ENCODE measurements at places on chromosomes 1 and 21.

- peak; percentile 67 for DNase-seq
These were observed 20.7 kb upstream of the POFUT2 start for GRCh38 chr21:45308194-45309068.

DNA sequence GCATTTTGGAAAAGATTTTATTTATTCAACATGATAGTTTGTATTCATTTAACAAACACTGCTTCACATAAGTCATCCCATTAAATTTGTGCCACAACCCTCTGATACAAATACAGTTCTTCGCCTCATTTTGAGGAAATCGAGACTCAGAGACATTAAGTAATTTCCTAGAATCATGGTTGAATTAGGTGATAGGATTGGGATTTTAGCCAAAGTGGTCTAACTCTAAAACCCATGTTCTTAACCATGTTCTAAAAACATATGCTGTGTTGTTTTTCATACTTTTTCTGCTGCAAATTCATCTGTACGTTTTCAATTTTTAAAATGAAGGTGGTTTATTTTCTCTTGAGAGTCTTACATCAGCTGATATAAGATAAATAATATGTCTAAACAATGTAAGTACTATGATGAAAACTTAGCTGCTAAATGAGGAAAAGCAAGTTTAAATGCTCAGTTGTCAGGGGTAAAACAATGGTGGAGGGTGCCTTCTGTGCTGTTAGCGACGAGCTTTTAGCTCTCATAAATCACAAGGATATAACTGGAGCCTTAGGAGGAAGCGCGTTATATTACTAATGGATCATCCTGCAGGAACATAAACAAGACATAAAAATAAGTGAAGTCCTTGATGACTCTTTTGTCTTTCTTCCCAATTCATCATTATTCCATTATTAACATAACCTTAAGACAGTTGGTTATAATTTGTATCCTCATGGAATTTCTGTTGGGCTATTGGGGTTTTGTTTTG is 97.7 kb downstream of the CACHD1 start:
- DNase-seq, result no peak

- DNase-seq, result peak; percentile 79
These were observed 23.7 kb downstream of the PSMG1 start for GRCh38 chr21:39159342-39160063.

DNA sequence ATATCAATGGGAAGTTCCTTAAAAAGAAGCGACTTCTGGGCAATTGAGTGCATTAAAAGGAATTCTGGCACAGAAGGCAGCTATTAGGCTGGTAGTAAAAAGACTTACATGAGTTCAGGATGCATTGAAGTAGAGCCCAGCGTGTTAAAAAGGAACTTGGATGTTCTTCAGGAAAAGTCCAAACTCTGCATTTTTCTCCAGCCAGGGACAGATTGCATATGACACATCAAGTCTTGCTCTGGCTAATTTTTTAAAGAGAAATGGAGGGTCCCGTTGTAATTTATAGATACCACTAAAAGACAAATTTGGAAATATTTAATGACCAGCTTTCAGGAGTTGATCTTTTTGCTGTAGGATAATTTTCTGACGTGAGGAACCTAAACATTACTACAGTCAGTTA is 1.2 kb downstream of the TPRG1L start:
- DNase-seq, result no peak

GRCh38 chr1:68188060-68188538 is 44.2 kb downstream of the WLS start:
- peak; percentile 59 for DNase-seq

DNA sequence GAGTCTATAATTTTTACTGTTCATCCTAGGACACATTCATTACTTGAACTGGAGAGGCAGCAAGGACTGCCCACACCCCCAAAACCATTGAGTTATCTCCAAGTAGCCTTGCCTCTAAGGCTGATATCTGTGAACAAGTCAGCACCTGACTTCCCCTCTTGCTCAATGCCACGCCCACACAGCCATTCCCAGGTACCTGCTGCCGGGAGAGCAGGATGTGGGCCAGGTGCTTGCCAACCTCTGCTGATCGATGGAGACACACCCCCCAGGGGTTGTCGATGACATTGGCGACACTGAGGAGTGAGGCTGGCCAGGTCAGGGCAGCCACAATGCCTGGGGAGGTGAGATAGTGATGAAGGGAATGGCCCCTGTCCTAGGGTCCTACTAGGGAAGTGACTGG is 60.1 kb downstream of the TMCO4 start:
- DNase-seq, result no peak

- DNase-seq, result no peak
These were observed 34.0 kb upstream of the BCAR3 start for GRCh38 chr1:93715529-93716126.

All from fibroblast of skin of back (primary cell).